Stimulated activated CD8-positive, alpha-beta memory T cell treated with anti-CD3 and anti-CD28 coated beads, Interleukin-15, amount 100 ng/mL, for 4 hours (primary cell): ENCODE measurements at places on chromosomes 5 and 9.

GRCh38 chr5:109550077-109550476 lies 139.7 kb upstream of the MAN2A1 start:
- no peak for DNase-seq

DNA sequence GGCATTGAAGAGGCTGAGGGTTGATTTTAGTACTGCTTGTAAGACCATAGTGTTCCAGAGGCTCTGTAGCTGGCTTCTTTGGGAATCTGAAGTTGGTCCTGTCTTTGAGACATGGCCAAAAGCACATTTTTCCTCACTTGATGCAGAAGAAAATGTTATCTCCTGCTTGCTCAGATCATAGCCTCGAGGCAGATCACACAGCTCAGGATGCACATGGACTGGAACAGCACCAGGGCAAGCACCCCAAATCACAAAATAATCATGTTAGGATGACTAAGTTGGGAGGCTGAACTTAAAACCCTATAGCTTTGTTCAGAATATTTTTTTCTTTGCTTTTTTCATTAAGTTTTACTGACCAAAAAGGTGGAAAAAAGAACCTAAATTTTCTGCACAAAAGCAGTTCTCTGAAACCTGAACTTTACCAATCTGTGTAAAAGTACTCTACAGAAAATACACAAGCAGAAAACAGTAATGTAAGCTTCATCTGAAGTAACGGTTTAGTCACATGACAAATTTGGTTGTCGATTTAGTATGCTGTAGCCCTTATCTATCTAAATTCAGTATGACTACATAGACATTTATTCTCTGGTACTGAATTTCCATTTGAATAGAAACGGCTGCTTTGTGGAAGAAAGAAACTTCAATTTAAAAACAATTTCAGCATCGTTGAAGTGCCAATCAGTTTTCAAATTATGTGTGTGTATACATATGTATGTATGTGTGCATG lies 3.4 kb downstream of the KLHL9 start:
- DNase-seq = no peak

DNA sequence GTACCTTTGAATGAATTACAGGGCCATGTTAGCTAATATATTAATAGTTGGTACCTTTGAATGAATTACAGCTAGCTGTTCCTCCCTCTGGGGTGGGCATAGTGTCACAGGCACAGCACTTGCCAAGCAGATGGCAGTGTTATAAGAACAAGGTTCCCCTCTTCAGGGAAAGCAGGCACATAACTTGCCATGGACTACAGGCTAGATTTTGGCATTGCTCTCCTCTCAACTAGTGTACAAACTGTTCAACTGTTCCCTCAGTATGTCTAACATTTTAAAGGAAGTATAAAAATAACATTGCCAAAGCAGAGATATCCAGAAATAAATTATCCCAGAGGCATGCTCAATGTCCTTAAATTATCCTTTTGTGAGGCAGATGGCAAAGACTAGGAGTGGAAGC lies 33.7 kb downstream of the ABITRAM start:
- DNase-seq = no peak

DNA sequence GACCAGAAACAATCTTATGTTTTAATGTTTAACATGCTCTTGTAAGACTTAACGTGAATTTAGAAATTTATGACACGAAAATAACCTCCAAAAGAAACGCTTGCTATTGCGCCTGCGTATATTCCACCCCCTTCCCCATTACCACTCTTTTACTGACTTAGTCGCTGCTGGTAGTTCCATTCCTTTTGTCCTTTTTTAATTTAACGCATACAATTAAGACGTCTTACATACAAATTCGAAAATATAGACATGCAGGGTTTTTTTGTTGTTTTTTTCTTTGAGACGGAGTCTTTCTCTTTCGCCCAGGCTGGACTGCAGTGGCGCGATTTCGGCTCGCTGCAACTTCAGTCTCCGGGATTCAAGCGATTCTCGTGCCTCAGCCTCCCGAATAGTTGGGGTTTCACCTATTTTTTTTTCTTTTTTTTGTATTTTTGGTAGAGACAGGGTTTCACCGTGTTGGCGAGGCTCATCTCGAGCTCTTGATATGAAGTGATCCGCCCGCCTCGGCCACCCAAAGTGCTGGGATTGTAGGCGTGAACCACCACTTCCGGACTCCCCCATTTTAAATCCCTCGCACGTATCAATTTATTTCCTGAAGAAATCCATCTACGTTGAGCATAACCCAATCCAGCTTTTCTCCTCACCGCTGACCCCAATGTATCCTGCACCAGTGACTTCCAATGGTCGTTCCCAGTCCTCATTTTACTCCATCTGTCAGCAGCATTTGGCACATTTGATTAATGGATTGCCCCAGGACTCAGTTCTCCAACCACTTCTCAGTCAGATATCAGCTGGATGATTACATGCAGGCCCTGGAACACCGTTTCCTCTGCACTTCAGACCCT lies 684 bp upstream of the MED7 start:
- DNase-seq = no peak

GRCh38 chr5:75363726-75364495 lies 26.9 kb downstream of the HMGCR start:
- DNase-seq = no peak

GRCh38 chr9:96009223-96009602 lies 133.7 kb downstream of the ERCC6L2 start:
- no peak for DNase-seq

- DNase-seq = no peak
Measured at GRCh38 chr5:64207978-64208377, 42.3 kb downstream of the RNF180 start.

DNA sequence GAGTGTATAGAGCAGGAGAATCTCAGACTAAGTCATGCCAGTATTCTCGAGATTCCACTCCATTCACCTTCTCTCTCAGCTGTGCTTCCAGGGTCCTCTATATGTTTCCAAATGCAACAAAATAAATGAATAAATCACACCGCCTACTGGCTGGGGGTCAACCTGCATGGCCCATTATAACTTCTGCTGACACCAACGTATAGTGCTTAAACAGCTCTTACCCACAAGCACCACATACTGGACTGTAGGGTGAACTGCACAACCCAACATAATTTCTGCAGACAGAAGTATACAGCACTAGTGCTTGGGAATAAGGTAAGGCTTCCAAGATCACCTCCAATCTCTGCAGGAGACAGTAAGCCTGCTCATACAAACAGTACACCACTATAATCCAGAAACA lies 33.1 kb upstream of the HTR4 start:
- no peak for DNase-seq

- no peak for DNase-seq
Measured at GRCh38 chr5:159217236-159217635, 7.9 kb upstream of the RNF145 start.
